DMS 273 treated with DMSO at 0.1 percent for 48 hours (cell line): ENCODE measurements at places on chromosomes 16 and 17.

- DNase-seq, result no peak
Measured at GRCh38 chr17:37518826-37519225, 29.1 kb downstream of the DUSP14 start.

- no peak for DNase-seq
Measured at GRCh38 chr17:3972931-3973330, 8.7 kb upstream of the ATP2A3 start.

DNA sequence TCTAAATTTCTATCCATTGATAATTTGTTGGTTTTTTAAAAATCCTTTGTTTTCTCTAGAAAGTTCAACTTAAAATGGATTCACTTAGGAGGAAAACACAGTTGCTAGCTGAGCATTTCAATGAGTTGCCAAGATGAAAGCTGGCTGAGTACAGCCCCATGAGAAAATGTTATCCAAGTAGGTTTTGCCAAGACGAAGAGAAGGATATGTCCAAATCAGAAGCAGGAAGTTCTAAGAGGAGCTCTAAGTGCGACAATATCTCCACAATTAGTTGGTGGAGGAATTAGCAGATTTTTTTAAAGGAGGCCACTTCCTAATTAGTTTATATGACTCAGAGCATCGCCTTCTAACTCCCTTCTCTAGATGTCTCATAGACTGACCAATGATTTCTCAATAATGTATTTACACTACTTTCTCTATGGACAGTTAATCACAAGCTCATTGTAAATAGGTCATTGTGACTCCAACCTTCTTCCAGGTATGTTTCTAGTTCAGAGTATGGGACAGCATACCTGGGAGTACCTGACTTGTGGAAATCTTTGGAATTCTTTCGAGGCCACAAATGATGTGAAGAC is 873.3 kb upstream of the SOX9 start:
- no peak for DNase-seq

DNA sequence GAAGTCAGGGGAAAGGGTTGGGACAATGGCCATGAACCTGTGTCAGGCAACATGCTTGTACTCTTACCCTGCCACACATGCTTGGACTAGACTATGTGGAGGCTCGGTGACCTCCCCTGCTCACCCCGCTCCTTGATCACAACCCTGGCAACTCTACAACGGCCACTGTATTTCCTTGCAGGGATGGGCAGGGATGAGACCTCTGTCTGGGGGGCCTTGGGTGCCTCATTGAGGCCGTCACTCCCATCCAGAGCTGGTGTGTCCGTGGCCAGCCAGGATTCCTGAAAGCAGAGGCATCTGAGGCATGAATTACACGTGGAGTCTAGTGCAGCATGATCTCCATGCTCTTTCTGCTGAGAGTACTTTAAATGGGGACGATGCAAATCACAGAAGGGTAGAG is 948 bp downstream of the PLA2G15 start:
- DNase-seq, result no peak

DNA sequence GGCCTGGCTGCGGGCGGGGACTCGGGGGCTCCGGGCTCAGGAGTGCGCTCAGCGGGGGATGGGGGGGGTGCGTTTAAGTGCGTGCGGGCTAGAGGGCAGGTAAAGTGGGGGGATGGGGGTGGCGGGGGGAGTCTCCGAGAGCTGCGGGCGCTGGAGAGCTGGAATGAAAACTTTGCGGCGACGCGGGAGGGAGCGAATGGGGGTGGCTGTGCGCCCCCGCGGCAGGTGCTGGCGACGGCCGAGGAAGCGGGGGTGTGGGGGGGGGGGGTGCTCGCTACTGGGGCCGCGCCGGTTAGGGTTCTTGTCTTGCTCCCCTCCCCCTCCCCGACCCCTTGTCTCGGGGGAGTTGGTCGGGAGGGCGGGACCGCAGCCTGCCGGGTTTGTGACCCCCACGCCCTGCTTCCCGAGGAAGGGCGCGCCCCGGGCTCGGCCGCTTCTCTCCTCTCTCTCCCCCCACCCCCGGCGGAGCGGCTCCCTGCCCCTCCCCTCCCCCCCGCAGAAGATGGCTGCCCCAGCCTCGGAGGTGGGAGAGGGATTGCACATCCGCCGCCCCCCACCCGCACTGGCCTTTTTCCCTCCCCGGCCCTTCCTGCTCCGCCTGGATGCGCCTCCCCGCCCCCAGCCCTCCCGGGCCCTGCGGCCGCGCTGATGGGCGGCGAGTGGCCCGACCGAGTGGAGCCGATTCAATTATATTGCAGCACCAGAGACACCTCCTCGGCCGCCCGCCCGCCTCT is 649 bp downstream of the GSE1 start:
- no peak for DNase-seq

GRCh38 chr17:15490634-15491261 is 23.3 kb upstream of the CDRT4 start:
- DNase-seq, result no peak

DNA sequence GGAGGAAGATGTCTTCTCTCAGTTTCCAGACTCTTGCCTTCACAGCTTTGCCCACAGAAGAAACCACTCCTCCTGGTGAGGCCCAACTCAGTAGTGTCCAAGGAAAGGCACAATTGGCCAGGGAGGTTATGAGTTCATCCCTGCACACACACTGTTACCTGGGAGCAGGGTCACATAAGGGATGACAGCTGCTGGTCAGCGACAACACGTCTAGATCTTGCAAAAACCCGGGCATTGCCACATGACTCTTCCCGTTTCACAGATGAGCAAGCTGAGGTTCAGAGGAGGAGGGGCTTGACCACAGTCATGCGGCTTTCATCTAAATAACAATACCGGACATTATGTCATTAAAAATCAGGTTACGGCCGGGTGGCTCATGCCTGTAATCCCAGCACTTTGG is 186.0 kb downstream of the COPRS start:
- DNase-seq, result no peak

DNA sequence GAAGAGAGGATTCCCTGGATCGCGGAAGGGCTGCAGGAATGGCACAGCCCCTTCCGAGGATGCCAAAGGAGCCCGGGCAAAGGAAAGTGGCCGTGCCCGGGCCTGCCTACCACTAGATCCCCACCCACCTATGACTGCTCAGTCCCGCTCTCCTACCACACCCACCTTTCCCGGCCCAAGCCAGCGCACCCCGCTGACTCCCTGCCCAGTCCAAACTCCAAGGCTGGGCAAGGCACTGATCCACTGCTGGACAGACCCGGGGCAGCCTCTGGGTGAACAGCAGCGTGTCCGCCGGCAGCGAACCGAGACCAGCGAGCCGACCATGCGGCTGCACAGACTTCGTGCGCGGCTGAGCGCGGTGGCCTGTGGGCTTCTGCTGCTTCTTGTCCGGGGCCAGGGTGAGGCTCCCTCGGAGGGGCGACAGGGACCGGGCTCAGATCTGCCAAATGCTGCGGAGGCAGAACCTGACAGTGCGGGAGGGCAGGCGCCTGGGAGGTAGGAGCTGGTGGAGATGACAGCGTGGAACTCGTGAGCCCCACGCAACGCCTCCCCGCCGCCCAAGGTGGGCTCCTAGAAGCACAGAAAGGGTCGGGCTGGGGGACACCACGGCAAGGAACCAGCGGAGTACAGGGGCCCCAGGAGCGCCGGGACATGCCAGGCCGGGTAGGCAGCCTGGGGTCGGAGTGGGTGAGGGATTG is at the start of gene CES2:
CES2 (plus strand) TSS at position 203 of the 698 bp plus-strand sequence; CDS start at position 323, 120 bp downstream.
- DNase-seq, result no peak

- DNase-seq, result no peak
Measured at GRCh38 chr16:35868630-35869029, 2409.2 kb downstream of the TP53TG3F start.

GRCh38 chr17:81727324-81728031 is 15.4 kb downstream of the SLC25A10 start:
- DNase-seq, result no peak

DNA sequence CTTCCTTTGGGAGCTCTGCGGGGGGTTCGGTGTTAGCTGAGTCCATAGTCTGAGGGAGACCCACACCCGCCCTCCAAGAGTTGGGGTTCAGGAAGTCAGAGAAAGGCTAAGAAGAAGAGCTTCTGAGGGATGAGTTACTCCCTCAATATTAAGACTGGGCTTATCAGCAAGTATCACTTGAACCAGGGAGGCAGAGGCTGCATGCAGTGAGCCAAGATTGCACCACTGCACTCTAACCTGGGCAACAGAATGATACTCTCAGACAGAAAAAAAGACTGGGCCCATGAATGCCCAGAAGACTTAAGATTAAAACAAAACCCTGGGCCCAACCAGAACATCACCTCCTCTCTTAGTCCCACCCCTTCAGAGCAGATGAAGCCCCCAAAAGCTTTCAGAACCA is 6.0 kb downstream of the NKIRAS2 start:
- DNase-seq, result no peak

- DNase-seq, result no peak
Measured at GRCh38 chr16:79767421-79768275, 167.1 kb upstream of the MAF start.

DNA sequence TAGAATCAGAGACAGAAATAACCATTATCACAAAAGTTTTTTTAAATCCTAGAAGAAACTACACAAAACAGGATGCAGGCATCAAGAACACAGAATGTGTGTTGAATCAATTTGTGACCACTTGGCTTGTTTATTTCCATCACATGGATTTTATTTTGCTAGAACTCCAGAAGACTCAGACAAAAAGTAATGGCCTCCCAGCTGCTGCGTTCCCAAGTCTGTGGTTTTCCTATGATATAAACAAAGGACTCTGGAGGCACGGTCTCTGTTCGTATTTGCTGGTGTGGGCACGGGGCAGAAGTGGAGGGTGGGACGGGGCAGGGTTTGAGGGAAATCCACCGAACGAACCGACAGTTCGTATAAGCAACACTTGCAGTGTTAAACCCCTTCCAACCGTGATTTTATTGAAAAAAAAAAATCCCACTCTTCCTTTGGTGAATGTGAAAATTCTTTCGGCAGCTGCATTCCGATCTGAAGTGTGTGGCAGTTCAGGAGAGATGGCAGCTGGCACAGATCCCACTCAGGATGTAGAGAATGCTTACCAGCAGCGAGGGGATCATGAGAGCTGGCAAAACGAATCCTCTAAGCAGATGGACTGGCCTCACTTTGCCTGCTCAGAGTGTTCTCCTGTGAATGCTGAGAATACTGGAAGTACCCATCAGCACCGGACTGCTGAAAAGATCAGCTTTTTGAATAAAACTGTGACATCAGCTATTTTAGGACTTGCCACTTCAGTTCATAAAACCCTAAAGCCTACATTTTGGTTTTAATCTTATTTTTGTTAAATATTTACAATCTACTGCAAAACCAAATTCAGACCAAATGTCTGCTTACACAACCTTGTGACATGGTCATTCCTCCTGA is 165.2 kb downstream of the VPS53 start:
- peak; percentile 10 for DNase-seq

GRCh38 chr17:27596566-27597187 is 34.3 kb upstream of the LGALS9 start:
- no peak for DNase-seq

- no peak for DNase-seq
Measured at GRCh38 chr17:65156185-65156834, 19.1 kb downstream of the RGS9 start.

- no peak for DNase-seq
Measured at GRCh38 chr17:41185001-41185400, 290 bp upstream of the KRTAP4-1 start.

GRCh38 chr17:2064980-2065785 is 10.3 kb downstream of the HIC1 start:
- DNase-seq, result no peak

GRCh38 chr16:58435779-58436178 is 43.5 kb downstream of the GINS3 start:
- DNase-seq, result no peak

- DNase-seq, result no peak
Measured at GRCh38 chr17:16477666-16478065, 14.3 kb downstream of the LRRC75A start.

GRCh38 chr16:11435576-11435975 is 90.3 kb downstream of the RMI2 start:
- no peak for DNase-seq

DNA sequence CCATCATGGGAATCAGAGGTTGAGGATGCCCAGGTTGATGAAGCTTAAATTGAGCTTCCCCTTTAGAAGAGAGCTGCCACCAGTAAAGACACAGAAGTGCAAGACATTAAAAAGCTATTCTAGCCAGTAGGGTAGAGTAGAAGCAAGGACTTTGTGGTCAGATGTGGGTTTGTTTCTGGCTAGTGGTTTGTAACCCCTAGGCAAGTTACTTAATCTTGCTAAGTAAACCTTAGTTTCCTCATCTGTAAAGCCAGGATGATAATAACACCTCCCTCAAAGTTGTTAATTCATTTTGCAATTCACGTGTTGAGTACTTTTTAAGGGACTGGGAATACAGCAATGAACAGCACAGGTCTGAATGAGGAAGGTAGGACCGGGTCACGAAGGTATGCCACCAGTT is 3.6 kb downstream of the SNTB2 start:
- no peak for DNase-seq

- no peak for DNase-seq
Measured at GRCh38 chr16:30741461-30741914, 6.7 kb upstream of the PHKG2 start.

DNA sequence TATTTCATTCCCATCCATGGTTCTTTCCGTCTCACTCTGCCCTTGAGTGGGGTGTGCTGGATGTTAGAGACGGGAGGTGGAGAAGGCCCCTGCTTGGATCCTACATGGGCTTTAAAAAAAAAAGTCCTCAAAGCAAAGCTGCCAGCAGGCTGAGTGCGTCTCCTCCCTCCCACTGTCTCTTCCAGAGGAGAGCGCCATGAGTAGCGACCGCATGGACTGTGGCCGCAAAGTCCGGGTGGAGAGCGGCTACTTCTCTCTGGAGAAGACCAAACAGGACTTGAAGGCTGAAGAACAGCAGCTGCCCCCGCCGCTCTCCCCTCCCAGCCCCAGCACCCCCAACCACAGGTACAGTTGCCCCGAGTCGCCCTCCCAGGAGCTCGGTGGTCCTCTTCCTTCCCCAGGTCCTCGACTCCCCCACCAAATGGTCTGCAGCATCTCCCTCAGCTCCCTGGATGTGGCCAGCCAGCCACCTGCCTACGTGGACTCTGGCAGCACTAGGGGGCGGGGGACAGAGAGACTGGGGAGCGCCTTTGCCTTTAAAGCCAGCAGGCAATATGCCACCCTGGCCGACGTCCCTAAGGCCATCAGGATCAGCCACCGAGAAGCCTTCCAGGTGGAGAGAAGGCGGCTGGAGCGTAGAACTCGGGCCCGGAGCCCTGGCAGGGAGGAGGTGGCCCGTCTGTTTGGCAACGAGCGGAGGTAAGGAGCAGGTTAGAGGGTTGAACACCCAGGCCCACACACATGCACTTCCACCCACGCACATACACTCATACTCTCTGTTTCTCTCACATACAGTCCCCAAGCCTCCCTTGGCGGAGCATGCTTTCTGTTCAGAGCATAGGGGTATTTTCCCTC is 68.2 kb downstream of the PLD6 start:
- DNase-seq, result no peak

DNA sequence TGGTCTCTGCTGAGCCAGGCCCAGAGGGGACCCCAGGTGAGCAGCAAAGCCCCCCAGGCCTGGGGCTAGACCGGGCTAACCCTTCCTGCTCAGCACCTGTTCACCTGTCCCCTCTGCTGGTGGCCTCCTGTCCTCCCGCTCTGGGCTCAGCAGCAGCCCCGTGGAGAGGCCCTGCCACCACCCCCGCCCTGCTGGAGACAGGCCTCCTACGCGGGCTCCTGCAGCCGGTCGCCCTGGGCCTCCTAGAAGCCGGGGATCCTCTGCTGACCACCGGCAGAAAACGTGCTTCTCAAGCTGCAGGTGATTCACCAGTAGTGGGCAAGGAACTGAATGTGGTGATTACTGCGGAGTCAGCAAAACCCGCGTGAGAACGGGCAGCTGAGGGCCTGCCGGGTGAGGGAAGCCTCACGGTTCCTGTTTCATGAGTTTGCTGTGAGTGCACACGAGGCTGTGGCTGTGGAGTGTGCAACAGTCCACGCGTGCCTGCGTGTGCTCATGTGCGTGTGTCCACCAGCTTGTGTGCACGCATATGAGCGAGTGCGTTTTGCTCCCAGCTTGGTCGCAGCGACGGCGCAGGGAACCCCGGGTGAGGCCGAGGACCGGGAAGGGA is 792 bp downstream of the SECTM1 start:
- no peak for DNase-seq
